ENCODE measurements at places on chromosomes 16 and 17.

- DNase-seq: no peak
Observed at GRCh38 chr17:76529224-76530094, 8.1 kb downstream of the CYGB start.

GRCh38 chr16:54715011-54715410 is 215.7 kb upstream of the IRX5 start:
- DNase-seq: no peak

DNA sequence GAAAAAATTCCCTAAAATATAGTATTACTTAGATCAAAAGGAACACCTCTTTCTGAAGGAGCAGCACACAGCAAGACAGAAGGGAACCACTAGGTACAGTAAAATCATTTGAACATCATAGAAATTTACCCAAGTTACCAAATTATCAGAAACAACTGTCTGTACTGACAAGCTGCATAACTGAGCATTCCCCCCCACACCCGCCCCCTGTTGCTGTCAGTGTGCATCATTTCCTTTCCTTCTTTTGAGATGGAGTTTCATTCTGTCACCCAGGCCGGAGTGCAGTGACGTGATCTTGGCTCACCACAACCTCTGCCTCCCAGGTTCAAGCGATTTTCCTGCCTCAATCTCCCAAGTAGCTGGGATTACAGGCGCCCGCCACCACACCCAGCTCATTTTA is 120.7 kb downstream of the TRIM37 start:
- DNase-seq: no peak

GRCh38 chr17:81794509-81794908 is 9.4 kb upstream of the GCGR start:
- no peak for DNase-seq

GRCh38 chr17:44863061-44863918 is 15.6 kb downstream of the HIGD1B start:
- DNase-seq: no peak

GRCh38 chr16:80273635-80274538 is 266.9 kb upstream of the DYNLRB2 start:
- no peak for DNase-seq

- no peak for DNase-seq
Observed at GRCh38 chr16:3094289-3095027, 4.6 kb downstream of the ZSCAN10 start.

DNA sequence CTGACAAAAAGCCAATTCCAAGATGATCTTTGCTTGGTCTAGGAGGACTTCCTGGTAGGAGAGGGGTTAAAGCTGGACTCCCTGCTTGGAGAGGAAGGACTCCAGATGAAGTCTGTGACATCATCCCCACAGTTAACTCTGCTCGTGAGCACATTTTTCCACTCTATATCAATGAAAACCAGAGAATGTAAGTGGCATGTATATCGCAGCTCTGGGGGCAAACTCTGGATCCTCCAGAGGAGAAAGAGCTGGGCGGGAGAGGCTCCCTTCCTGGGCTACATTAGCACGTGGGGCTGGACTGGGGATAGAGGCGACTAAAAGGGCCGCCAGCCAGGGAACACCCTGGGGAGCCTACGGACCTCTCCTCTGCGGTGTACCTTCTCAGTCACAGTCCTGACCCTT is 34.1 kb downstream of the HIC1 start:
- no peak for DNase-seq

- no peak for DNase-seq
Observed at GRCh38 chr17:46139432-46140210, 53.6 kb downstream of the KANSL1 start.

- no peak for DNase-seq
Observed at GRCh38 chr17:69802045-69802740, 272.8 kb upstream of the KCNJ16 start.

DNA sequence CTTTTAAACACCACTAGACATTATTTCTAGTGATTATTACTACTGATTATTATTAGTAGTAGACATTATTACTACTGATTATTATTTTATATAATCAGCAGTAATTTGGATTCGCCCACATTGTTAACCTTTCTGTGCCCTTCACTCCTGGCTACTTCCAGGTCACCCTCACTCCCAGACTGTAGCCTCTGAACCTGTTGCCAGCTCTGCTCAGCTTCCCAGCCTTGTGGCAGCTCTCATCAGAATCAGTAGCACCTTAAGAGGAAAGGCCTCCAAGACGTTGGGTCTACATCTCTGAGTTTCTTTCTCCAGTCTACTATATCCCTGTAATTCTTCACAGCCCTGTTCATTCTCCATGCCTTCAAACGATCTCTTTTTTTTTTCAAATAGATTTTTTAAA is 137.0 kb downstream of the KATNIP start:
- DNase-seq: no peak
